Right hindlimb (tissue), 1 donor: ENCODE measurements at places on chromosomes 7 and 10.

DNA sequence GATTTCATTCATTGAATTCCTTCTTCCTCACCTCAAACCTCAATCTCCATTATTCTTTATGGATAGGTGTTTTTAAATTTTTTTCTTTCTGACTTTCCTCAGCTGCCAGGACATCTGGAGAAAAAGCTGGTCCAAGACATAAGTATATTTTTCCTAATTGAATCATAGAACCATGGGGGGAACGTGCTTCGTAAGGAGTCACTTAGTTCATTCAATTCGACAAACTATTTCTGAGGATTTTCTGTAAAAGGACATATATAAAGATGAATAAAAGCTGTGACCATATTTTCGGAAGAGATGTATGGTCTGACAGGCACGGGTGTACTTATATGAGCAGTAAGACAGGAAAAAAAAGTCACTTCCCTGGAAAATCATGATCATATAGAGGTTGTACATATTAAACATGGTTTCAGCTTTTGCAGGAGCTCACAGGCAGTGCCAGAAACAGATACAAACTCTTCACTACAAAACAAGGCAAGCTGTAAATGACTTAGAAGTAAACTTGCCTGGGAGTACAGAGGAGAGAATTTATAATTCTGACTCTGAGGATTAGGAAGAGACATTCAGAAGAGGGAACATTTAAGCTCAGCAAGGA lies 88.2 kb upstream of the EGR2 start:
- DNase-seq, result no peak

GRCh38 chr7:72023926-72024325 lies 388.2 kb downstream of the CALN1 start:
- no peak for DNase-seq

DNA sequence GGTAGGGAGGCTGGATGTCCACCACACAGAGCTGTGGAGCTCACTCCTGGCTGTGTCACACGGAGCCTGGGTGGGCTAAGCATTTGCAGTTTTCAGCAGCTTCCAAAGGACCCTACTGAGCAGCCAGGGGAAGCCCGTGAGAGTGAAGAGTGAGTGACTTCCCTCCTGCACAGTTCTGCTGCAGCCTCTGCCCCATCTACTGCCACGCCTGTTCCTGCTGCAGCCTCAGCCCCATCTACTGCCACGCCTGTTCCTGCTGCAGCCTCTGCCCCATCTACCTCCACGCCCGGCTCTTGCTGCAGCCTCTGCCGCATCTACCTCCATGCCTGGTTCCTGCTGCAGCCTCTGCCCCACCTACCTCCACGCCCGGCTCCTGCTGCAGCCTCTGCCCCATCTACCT lies 12.2 kb downstream of the ADAM8 start:
- DNase-seq, result no peak

GRCh38 chr10:54710918-54711317 lies 90.1 kb downstream of the PCDH15 start:
- no peak for DNase-seq

GRCh38 chr10:104099941-104100340 lies 14.3 kb upstream of the COL17A1 start:
- no peak for DNase-seq
